ENCODE measurements at places on chromosomes 11 and 22.

GRCh38 chr11:91686700-91687099, 537.9 kb upstream of the FAT3 start:
- H3K4me3 ChIP-seq, result no peak overlapping the region
- H3K36me3 ChIP-seq, result no peaks in the 10 kb centered on the region
- H3K27ac ChIP-seq, result no peak overlapping the region
- no peak for DNase-seq

DNA sequence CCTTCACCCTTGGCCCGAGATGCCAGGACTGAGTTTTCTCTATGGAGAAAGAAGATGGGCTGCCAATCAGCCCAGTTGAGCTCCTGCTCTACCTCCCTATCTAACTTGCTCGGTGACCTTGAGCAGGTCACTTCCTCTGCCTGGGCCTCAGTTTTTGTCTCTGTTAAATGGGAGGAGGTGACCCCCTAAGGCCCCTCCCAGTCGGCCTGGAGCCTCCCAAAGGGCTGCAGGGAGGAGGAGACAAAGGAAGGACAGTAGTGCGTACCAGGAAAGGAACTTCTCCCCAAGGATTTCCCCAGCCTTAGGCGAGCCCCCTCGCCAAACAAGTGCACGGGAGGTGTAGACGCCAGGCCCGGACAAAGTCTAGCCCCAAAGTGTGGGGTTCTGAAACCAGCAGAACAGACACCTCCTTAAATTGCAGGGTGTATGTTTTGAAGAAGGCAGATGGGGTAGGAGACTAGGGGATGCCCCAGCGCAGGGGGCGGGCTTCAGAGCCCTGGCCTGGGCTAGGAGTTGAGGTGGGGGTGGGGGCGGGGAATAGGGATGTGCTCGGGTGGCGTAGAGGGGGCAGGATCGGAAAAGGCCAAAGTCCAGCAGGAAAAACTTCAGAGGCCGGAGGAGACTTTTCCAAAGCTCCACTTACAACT, 1.0 kb downstream of the CBX7 start:
- no peak for DNase-seq
- peaks cover 6% of the 10 kb centered on the region for H3K27me3 ChIP-seq
- peak overlapping the region; percentile 79 for H3K27ac ChIP-seq
- peaks cover 21% of the 10 kb centered on the region for H3K36me3 ChIP-seq
- peaks cover 34% of the 10 kb centered on the region for H3K4me1 ChIP-seq

DNA sequence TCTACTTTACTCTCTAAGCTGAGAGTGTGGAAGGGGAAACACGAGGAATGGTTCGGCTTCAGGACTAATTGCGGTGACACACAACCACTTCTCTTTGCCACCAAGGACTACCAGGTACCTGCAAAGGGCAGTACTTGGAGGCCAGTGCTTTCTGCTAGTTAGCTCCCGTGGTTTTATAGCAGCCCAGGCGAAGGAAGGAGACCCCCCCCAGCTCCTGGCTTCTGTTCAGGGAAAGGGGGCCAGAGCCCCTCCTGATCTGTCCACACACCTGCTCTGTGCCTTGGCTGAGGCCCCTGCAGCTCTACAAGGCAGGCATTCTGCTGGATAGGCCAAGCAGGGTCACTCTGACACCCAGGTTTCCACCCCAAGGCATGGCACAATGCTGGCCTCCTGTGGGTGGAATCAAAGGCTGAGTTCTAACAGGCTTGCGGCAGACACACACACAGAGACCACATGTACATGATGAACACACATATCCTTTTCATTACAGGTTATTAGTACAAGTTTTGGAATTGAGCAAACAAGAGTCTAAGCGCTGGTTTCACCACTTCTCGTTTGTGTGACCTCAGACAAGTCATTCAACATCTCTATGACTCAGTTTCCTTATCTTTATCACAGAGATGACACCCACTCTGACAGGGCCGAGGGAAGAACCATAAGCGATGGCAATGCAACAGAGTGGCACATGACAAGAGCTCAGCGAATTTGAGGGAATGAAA, 7.5 kb downstream of the SERPIND1 start:
- no peak overlapping the region for H3K4me3 ChIP-seq
- H3K4me1 ChIP-seq, result no peaks in the 10 kb centered on the region
- H3K27ac ChIP-seq, result no peak overlapping the region
- no peak for DNase-seq

GRCh38 chr11:98260983-98261382, 759.8 kb upstream of the CNTN5 start:
- H3K4me3 ChIP-seq, result no peak overlapping the region
- H3K4me1 ChIP-seq, result no peaks in the 10 kb centered on the region
- DNase-seq, result no peak
- no peaks in the 10 kb centered on the region for H3K36me3 ChIP-seq
- no peak overlapping the region for H3K27ac ChIP-seq
- H3K27me3 ChIP-seq, result no peaks in the 10 kb centered on the region

DNA sequence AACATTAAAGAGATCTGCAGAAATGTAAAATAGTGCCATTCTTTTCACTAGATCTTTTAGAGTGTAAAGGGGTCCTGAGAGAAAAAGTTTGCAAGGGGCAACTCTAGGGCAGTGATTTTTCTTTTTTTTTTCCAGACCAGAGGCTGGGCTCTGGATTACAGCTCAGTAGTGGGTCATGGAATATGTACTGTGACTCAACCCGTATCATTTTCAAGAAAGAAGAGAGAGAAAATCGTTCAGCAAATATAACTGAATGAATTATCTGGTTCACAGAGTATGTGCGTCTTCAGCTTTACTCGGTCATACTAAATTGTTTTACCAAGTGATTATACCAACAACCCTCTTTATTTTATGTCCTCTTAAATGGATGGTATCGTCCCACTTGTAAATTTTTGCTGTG, 3.8 kb downstream of the CEP57 start:
- no peaks in the 10 kb centered on the region for H3K27me3 ChIP-seq
- H3K4me1 ChIP-seq, result peaks cover 34% of the 10 kb centered on the region
- H3K36me3 ChIP-seq, result peaks cover 13% of the 10 kb centered on the region
- DNase-seq, result no peak
- H3K27ac ChIP-seq, result no peak overlapping the region

DNA sequence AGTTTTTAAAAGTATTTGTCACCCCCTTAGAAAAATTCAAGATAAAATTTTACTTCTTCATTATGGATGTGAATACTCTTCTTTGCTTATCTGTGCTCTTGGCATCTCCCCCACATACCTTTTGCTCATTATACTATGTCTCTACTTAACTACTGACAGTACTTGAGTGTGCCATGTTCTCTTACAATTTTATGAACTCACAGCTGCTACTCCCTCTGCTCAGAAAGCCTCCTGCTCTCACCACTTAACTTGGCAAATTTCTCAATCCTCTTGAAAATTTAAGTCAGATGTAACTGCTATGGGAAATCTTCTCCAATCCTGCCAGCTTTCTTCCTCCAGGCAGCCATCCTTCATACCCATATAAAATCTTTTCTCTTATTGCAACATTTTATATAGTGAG, 163.4 kb downstream of the CNTN5 start:
- no peak overlapping the region for H3K4me3 ChIP-seq
- H3K36me3 ChIP-seq, result no peaks in the 10 kb centered on the region
- no peak for DNase-seq
- H3K27me3 ChIP-seq, result no peaks in the 10 kb centered on the region

DNA sequence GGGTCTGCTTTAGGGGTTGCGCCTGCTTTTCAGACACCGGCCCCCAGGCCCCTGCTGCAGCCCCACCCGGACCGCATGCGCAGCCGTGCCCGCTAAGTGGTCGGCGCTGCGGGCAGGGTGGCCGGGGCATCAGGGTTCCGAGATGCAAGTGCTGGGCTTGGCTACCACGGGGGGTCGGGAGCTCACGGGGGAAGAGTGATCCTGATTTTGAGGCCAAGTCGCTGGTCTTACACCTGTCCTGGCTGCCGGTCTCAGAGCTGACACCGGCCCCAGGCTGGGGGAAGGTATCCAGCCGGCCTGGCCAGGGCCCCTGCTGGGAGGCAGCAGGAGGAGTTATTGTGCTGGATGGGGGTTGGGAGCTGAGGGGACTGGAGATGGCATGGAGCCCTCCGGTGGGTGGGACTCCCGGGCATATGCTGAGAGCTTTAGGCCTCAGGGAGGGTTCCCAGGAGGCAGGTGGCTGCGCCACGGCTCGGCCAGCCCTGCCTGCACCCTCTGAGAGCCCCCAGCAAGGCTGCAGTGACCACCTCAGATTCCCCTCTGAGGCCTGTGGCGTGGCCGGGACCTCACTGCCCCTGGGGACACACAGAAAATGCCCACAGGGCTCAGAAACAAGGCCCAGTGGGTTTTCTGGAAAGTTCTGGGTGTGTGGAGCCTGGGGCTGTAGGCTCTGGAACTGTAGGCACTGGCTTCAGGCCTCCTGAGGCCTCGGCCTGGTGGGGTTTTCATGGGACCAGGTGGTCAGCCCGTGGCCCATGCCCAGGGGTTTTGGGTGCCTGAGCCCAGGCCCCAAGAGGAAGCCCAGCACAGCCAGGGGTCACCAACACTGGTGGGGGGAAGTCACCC, 4.4 kb upstream of the MUC5AC start:
- no peaks in the 10 kb centered on the region for H3K36me3 ChIP-seq
- no peak for DNase-seq
- H3K27ac ChIP-seq, result no peak overlapping the region
- H3K27me3 ChIP-seq, result no peaks in the 10 kb centered on the region
- H3K4me3 ChIP-seq, result no peak overlapping the region

DNA sequence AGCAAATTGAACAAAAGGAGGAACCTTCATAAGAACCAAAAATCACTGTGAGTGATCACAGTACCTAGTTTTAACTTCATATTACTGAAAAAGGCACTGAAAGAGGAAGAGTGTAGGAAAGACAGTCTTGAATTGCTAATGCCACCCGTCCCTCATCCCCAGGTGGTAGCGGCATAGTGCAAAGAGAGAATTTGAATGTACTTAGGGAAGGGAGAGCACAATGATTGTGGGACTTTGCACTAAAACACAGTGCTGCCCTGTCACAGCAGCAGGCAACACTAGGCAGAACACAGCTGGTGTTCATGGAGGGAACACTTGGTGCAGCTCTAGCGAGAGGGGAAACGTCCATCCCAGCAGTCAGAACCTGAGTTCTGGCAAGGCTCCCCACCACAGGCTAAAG, 716.3 kb upstream of the ANO5 start:
- H3K4me1 ChIP-seq, result no peaks in the 10 kb centered on the region
- no peaks in the 10 kb centered on the region for H3K36me3 ChIP-seq
- no peak overlapping the region for H3K27ac ChIP-seq
- no peaks in the 10 kb centered on the region for H3K27me3 ChIP-seq
- H3K4me3 ChIP-seq, result no peak overlapping the region

GRCh38 chr11:29336727-29337575, 679.9 kb downstream of the KCNA4 start:
- no peak overlapping the region for H3K27ac ChIP-seq
- H3K27me3 ChIP-seq, result no peaks in the 10 kb centered on the region
- no peaks in the 10 kb centered on the region for H3K36me3 ChIP-seq
- DNase-seq, result no peak

GRCh38 chr11:83628622-83629355, 342.6 kb upstream of the CCDC90B start:
- H3K36me3 ChIP-seq, result no peaks in the 10 kb centered on the region
- no peaks in the 10 kb centered on the region for H3K27me3 ChIP-seq

GRCh38 chr11:93193731-93194130, 4.1 kb downstream of the SLC36A4 start:
- DNase-seq, result no peak
- no peaks in the 10 kb centered on the region for H3K27me3 ChIP-seq
- peaks cover 7% of the 10 kb centered on the region for H3K36me3 ChIP-seq
- H3K4me3 ChIP-seq, result no peak overlapping the region

GRCh38 chr11:27208846-27209245, 154.2 kb downstream of the CCDC34 start:
- no peak overlapping the region for H3K4me3 ChIP-seq
- H3K4me1 ChIP-seq, result no peaks in the 10 kb centered on the region
- DNase-seq, result no peak
- no peak overlapping the region for H3K27ac ChIP-seq

- no peak overlapping the region for H3K27ac ChIP-seq
- H3K4me1 ChIP-seq, result no peaks in the 10 kb centered on the region
- no peaks in the 10 kb centered on the region for H3K27me3 ChIP-seq
- H3K36me3 ChIP-seq, result peaks cover 96% of the 10 kb centered on the region
- DNase-seq, result no peak
- no peak overlapping the region for H3K4me3 ChIP-seq
Measured at GRCh38 chr11:68583041-68583446, 101.3 kb upstream of the GAL start.

- H3K36me3 ChIP-seq, result no peaks in the 10 kb centered on the region
- no peaks in the 10 kb centered on the region for H3K4me1 ChIP-seq
- peaks cover 12% of the 10 kb centered on the region for H3K27me3 ChIP-seq
- no peak within 1 kb of the TSS for H3K4me3 ChIP-seq
Measured at GRCh38 chr11:75717608-75718418, at the start of gene MOGAT2. Gene MOGAT2, plus strand, starts transcription at chr11:75717838. Its CDS starts 51 bp downstream, at chr11:75717889.

DNA sequence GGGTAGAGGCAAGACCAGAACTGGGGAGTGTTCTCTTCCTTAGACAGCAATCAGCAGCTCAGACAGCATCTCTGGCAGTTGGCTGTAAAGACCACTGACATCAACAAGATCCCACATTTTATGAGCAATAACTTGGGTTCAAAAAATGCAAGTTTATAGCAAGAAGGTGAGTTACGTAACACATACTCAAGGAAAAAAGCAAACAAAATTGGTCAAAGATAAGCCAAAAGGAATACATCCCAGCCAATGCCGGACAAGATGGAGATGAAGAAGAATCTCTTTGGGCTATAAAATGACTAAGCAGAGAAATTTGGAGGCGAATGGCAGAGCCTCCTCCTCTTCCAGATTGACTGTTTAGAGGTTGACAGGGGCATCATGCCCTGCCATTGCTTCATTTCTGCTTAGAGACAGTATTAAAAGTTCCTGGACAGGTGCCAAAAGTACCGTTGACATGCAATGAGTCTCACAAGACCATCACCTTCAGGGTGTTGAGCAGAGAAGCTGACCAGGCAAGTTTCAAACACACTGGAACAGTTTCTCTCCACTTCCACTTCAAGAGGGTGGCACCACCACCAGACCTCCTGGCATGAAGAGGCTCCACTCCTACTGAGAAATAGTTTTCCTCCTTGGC, 55.9 kb downstream of the ENDOD1 start:
- no peak overlapping the region for H3K4me3 ChIP-seq
- peaks cover 10% of the 10 kb centered on the region for H3K27me3 ChIP-seq
- no peaks in the 10 kb centered on the region for H3K4me1 ChIP-seq
- no peak for DNase-seq
- no peak overlapping the region for H3K27ac ChIP-seq

DNA sequence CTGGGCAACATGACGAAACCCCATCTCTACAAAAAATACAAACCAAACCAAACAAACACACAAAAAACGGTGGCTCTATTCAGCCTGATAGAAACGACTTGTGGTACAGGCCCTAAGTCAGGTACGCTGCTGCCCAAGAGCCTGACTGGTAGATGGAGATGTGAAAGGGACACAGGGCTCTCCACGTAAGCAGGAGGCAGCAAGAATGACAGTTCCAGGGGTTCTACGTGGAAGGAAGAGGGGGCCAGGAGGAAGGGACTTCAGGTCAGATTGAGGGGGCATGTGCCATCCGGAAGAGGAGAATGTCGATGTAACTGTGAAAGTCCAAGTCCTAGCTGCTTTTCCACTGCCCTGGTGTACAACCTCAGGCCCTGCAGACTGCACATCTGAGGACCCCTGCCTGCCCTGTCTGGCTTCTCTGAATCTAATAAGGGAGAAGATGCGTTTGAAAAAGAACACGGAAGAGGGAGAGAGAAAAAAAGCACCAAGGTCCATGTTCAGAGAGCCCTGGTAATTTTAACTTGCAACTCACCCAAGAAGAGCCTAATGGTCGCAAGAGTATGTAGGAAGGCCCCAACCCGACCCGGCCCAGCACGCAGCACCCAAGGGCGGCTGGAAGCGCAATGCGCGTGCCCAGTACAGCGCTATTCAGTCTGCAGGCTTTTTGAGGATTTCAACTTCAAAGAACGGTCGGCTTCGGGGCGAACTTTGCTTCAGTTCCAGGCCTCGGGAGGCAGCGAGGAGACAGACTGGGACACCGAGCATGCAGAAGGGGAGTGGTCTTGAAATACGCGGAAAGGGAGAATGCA, 909 bp upstream of the ZNRD2 start:
- peak overlapping the region; percentile 84 for H3K4me3 ChIP-seq
- no peak for DNase-seq
- peaks cover 27% of the 10 kb centered on the region for H3K36me3 ChIP-seq
- no peaks in the 10 kb centered on the region for H3K27me3 ChIP-seq

Data from DND-41 (cell line).